ENCODE measurements at places on chromosomes 16 and 17.

DNA sequence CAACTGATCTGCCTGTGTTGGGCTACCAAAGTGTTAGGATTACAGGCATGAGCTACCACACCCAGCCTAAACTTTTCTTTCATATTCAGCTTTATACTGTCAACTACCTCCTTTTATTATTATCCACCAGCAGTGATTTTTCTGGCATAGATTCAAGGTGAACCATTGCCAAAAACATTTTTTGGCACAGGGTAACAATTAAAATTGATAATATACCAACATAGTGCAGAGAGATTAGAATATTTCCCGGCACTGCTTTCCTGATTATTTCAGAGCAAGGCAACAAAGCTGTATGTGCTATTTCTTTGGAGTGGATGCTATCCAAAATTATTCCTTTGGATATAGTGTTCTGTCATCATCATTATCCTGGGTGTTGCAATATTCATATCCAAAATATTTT lies 781.6 kb upstream of the SOX9 start:
- no peak for DNase-seq

DNA sequence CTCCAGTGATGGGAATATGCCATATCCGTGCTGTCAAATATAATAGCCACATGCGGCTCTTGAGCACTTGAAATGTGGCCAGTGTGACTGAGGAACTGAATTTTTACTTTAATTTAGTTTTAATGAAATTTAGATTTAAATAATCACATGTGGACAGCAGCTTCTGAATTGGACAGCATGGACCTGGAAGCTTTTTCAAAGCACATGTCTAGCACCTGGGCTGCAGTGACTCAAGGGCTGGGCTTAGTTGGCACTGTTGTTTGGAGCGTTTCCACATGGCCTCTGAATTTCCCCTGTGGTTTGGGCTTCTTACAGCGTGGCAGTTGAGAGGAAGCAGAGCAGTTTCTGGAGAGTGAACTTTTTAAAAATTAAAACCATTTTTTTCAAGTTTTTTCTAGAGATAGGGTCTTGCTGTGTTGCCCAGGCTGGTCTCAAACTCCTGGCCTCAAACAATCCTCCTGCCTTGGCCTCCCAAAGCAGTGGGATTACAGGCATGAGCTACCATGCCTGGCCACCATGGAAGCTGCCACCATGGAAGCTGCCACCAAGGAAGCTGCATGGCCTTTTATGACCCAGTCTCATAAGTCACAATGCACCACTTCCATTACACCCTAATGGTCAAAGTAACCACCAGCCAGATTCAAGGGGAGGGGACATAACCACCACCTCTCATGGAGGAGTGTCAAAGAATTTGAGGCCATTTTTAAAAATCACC lies 6.7 kb upstream of the TOB1 start:
- no peak for DNase-seq

GRCh38 chr16:48448841-48449481 lies 63.7 kb upstream of the SIAH1 start:
- no peak for DNase-seq

GRCh38 chr16:27811881-27812280 lies 251.6 kb downstream of the GSG1L start:
- DNase-seq = no peak

- DNase-seq = no peak
These were observed 73.6 kb downstream of the KCNJ2 start for GRCh38 chr17:70242781-70243437.

GRCh38 chr16:74449470-74449869 lies 28.2 kb upstream of the CLEC18B start:
- no peak for DNase-seq

DNA sequence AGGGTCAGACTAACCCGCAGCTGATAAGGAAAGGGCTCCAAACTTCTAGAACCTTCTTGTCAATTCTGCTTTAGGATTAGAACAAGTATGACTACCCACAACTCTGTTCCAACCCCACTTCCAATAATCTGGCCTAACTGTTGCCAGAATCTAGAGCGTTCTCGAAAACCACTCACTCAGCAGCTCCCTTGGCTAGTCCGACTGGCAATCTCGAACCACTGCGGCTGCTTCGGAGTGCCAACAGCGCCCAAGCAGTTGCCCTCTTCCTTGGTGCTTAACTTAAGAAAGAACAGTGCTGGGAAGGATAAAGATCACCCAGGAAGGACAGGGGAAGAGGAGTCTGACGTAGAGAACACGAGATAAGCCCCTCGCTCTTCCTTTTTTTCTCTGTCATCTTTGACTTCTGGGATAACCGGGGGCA lies 818 bp downstream of the DNAJC7 start:
- no peak for DNase-seq

DNA sequence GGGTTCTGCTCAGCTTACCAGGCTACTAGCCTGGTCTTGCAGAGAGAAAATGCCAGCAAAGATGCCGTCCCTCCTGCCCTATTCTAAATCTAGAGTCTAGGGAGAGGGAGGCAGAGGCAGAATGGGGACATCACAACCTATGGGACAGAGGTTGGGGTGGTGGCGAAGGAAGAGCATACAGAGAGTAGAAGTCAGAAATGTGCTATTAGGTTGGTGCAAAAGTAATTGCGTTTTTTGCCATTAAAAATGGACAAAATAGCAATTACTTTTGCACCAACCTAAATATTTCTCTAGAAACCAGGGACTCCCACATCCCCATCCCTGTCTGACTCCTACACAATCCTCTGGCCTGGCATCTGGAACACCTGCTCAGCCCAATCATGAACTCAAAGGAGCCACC lies 127.7 kb downstream of the GAS7 start:
- no peak for DNase-seq

GRCh38 chr16:81625544-81626153 lies 153.4 kb upstream of the PLCG2 start:
- DNase-seq = peak; percentile 45

- no peak for DNase-seq
These were observed 105.3 kb upstream of the C16orf82 start for GRCh38 chr16:26961459-26961858.

- no peak for DNase-seq
These were observed 3.0 kb upstream of the SLC6A4 start for GRCh38 chr17:30238387-30239088.

DNA sequence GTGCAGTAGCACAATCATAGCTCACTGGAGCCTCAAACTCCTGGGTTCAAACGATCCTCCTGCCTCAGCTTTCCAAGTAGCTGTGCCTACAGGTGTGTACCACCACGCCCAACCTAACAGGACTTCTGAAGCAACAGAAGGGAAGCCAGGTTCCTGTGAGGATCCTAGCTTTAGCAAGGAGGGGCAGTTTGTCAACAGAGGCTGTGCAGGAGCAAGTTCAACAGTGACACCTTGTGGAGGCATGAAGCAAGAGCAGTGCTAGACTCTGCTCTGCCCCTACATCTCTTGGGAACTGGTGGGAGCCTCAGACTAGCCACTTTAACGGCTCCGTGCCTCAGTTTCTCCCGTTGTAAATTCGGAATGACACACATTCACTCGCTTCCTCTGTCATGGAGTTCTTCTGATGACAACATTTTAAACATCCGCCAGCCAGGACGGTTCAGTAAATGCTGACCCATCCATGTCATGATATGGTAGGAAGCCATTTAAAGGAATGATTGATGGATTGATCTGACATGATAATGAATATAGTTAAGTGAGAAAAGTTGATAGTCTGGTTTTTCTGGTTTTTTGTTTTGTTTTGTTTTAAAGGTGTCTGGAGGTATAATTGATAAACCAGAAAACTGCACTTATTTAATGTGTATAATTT lies 218.7 kb downstream of the MRTFB start:
- no peak for DNase-seq

DNA sequence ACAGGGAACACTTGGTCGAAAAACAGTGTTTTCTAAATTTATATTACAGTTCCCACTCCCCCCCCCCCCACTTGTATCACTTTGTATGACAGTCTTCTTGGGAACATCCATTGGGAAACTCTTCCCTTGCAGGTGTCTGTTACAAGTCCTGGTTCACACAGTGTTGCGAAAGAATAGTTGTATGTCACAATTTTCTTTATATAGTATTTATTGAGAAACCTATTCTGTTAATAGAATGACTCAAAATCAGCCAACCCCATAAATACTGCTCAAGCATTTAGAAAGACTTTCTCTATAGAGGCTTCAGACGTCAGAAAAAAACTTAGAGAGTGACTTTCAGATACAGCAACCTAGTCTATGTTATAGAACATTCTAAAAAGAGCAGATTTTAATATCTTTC lies 414.4 kb downstream of the WWOX start:
- no peak for DNase-seq

DNA sequence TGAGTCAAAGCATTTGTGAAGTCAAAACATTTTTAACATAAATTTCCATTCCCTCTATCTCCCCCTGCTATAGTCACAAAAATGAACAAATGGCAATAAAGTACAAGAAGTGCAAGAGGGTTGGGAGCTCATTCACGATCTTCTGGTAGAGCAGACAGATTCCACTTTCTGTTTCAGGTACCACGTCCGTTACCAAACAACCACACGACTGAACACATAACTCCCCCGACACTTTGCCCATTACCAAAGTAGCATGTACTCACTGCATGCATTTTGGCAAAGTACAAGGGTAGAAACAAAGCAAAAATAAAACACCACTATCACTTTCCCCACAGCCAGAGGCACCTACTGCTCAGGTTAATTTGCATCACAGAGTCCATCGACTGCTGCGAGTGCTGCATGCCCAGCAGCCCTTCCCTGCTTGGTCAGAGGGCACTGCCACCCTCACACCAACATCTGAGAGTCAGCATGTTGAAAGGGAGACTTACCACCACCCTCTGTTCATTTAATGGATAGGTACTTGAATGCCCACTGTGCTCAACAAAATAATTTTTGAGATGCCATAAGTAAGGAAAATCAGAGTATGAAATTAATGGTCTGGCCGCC lies 150.3 kb upstream of the AXIN2 start:
- DNase-seq = no peak

GRCh38 chr16:66924527-66925321 lies 611 bp downstream of the RRAD start:
- DNase-seq = no peak

- DNase-seq = no peak
These were observed 220 bp upstream of the ARHGAP44 start for GRCh38 chr17:12789075-12789480.

- no peak for DNase-seq
These were observed 43.9 kb upstream of the SREBF1 start for GRCh38 chr17:17880577-17881196.

DNA sequence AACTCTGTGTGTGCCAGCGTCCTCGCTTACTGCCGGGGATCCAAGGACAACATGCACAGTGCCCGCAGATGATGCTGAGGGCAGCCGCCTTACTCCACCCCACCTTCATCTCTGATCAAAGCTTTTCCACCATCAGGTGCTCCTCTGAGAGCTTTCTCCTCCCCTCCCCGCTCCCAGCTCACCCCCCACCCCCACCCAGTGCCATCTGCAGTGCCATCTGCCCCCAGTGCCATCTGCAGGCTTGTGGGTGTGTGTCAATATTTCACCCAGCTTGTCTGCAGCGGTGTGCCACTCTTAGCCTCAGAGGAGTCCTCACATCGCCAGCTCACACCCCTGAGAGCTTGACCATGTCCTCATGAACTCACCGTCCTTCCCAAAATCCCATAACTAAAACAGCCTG lies 98.2 kb upstream of the NOL11 start:
- DNase-seq = no peak

Measured in bone marrow (tissue), 2 donors.